Stimulated activated CD4-positive, alpha-beta T cell treated with anti-CD3 and anti-CD28 coated beads, TNF-alpha, amount 100 ng/mL, for 1 hour (primary cell): ENCODE measurements at places on chromosomes 2 and 18.

DNA sequence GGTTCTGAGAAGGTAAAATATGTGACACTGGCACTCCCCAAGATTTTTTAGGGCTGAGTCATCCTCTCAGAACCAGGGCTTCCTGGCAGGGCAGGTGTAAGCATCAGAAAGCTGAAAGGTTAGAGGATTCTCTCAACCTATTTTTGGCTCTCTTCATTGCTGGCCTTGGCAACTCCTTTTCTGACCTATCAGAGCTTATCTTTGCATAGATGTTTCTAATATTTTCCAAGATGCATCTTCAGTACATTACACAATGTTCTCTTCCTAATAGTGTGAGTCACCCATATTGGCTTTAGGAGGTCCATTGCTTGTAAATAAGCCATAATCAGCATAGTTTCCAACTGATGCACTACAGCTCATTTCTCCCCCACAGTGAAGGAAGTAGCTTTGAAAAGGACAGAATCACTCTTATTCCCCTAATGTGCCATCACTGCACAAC lies 2008.4 kb upstream of the PIK3C3 start:
- no peak for DNase-seq

- no peak for DNase-seq
Measured at GRCh38 chr2:148893906-148894305, 18.9 kb downstream of the KIF5C start.

- DNase-seq = no peak
Measured at GRCh38 chr2:162400336-162400735, 56.4 kb downstream of the GCA start.

- no peak for DNase-seq
Measured at GRCh38 chr2:197908156-197908555, 103.8 kb downstream of the PLCL1 start.

DNA sequence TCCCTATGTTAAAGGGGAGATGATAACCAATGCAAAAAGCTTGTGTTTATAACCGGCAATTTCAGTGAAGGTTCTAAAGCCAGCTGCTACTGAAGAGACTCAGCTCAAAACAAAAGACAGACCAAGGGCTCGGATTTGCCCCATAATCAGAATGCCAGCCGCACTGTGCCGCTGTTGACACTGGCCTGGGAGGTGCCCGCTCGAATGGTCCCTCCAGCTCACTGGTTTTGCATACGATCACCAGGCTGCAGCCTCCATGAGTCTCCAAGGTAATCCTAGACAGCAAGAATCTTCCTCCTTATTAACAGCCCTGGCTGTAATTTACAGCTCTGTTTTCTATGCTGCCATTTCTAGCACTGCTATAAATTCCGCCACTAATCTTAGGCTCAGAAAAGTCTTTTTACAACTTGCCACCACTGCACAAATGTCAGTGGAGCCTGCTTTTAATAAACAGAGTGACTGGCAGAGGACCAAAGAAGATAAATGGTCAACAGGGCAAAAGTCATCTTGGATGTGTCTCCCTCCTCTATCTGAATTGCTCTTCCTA lies 155.7 kb upstream of the SH3BP4 start:
- no peak for DNase-seq

DNA sequence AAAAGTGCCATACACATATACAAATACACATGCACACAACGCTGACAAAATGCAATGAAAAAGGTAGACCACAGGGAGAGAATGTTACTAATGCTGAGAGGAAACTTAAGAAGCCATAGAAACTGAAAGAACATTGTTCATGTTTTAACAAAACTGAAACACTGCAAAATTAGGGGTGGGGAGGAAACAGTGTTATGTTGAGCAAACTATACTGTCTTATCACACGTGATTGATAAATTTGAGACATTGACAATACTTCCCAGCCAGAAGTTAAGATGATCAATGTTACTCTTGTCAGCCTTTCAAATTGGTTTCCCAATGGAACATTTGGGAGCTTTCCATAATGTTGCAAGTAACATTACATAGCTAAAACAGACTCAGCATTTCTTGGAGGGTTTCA lies 165.5 kb downstream of the L3MBTL4 start:
- DNase-seq = no peak

GRCh38 chr2:238571661-238572372 lies 145.1 kb downstream of the ASB1 start:
- DNase-seq = no peak

DNA sequence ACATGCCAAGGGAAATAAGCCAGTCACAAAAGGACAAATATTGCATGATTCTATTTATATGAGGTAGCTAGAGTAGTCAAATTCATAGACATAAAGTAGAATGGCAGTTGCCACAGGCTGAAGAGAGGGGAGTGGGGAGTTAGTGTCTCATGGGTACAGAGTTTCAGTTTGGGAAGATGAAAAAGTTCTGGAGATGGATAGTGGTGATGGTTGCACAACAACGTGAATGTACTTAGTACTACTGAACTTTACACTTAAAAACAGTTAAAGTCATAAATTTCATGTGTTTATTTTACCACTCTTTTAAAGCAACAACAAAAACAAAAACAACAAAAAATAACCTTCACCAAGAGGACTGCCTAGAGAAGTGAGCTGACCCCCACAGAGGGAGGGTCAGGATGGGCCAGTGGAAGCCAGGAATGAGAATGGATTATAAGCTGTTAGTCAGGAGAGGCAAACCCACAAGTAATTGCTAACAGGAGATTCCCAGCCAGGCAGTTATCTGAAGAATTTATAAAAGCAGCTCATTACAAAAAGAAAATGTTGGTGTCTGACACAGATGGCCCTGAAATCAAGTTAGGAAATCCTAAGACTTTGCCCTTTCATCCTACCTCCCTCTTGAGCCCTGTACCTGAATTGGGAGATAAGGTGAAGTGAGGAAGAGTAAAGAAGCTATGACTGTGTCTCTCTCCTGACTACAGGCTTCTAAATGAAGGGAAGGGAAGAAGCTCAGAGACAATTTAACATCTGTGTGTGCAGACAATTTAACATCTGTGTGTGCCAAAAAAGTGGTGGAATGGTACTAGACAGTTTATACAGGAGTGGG lies 263.4 kb downstream of the PDE11A start:
- no peak for DNase-seq

DNA sequence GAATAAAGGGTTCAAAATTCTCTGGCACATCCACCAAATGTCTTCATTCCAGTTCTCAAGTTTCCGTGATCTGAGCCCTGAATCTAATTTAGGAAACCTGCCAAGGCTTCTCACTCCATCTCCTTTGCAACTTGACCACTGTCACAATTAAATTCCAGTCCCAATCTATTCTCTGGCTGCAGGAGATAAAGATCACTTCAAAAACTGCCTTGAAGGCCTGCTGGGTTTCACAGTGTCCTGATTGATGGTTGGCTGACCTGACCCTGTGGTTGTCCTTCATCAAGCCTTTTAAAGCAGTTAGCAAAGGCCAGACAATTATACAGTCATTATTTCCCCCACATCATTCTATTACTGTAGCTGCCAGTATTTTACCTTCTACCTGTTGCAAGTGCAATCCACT lies 60.3 kb upstream of the DNAJC10 start:
- DNase-seq = no peak

- DNase-seq = no peak
Measured at GRCh38 chr2:55493220-55493619, 26.3 kb upstream of the CFAP36 start.

- DNase-seq = no peak
Measured at GRCh38 chr2:38406597-38407110, 29.6 kb upstream of the ATL2 start.

GRCh38 chr2:173574324-173575112 lies 219.8 kb downstream of the CDCA7 start:
- DNase-seq = no peak

DNA sequence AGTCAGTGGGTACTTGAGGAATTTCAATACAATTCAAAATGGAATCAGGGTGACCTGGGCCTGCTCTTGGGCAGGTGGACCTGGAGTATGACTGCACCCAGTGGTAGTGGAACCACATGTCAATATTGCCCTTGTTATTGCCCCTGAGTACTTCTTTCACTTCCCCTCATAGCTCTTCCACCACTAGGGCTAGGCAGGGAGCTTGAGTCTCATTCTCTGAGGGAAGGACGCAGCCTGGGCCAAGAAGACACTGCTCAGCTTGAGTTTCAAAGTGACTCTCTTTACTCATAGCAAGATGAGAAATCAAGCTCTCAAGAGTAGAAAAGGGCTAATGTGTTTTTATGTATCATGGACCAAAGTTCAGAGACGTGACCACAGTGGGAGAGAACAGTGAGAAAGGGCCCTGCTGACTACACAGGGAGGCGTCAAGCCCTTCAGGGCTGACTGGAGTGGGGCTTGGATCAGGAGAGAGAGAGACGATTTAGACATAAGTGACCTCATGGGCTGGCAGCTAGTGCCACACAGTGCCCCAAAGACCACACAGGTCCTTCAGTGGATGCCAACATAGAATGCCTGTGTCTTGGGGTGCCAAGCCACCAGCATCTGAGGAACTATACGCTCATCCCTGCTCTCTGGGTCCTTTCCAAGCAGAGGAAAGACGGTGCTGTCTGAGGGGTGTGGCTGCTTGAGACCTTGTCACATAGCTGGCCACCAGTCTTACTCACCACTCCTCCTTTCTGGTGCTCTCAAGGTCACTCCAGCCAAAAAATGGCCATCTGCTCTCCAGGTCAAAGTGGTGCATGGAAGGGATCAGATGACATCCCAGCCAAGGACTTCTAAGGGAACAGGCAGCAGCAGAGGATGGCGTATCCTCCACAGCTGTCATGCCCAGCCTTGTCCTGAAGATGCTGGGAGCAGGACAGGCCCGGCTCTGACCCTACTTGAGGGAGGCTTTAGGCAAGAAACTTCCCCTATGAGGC lies 13.0 kb downstream of the PTMA start:
- DNase-seq = no peak

DNA sequence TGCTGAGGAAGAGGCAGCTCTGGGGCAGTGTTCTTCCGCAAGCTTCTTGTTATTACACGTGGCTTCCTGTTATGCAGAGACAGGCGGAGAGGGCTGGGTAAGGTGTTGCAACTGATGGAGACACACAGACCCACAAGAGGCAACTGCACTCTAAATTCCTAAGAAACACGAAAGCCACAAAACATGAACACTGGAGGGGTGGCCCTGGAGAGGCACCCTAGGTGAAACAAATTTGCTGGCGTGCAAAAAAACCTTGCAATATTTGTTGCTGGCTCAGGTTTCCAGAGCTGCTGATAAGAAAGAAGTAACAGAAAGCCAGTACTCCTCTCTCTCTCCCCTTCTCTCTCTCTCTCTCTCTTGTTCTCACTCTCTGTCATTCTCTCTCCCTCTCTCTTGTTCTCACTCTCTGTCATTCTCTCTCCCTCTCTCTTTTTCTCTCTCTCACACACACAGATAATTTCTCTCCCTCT lies 31.8 kb downstream of the ARHGAP25 start:
- no peak for DNase-seq

- DNase-seq = no peak
Measured at GRCh38 chr2:55159037-55159651, 72.9 kb downstream of the CLHC1 start.

DNA sequence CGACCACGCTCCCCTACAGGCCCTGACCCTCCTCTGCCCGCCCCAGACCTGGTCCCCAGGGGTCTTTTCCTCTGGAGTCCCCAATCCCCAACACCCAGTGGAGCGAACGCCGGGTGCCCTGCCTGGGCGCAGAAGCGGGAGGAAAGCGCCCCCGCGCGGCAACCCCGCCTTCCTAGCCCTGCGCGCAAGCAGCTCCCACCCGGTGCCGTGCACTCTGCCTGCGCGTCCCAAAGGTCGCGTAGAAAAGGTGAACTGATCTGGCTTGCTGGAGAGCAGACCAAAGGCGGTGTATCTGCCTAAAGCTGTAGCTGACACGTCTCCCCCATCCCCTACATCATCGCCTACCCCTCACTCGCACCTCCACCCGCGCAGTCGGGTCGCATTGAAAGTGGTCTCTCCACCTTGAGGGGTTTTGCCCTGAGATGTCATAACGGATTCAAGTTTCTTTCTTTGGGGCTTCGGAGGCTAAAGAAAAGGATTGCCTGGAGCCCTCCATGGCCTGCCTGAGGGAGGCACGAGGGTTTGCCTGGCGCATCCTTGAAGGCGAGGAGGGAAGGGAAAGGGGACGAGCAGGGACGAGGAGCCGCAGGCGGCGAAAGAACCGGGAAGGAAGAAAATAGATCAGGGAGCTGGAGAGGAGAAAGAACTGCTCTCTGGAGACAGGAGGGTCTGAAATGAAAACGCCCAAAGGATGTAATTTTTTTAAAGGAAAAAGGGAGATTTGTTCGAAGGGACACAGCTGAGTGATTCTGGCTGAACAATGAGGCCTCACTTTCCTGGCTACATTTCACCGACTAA lies 5.8 kb downstream of the GAD1 start:
- DNase-seq = no peak

GRCh38 chr18:44536619-44537018 lies 144.1 kb upstream of the SETBP1 start:
- DNase-seq = no peak

DNA sequence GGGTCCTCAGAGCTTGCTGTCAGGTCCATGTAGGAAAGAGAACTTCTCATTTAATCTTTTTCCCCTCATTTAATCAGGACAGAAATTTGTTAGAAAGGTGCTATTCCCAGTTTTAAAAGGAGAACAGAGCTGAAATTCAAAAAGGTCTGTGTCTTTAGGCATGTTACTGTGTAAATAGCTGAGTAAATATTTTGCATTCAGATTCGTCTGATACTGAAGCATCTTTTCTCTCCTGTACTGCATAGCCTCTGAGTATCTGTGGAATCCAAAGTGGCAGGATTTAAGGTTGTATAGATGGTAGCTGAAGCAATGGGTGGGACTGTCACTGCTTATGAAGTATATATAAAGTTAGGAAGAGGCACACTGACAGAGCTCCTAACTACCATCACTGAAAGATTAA lies 9.0 kb downstream of the PTPN4 start:
- DNase-seq = no peak

- DNase-seq = no peak
Measured at GRCh38 chr2:37692711-37693110, 21.3 kb upstream of the CDC42EP3 start.

- DNase-seq = no peak
Measured at GRCh38 chr2:16101196-16101595, 160.8 kb downstream of the MYCN start.

- no peak for DNase-seq
Measured at GRCh38 chr2:166766220-166766619, 122.1 kb upstream of the XIRP2 start.

DNA sequence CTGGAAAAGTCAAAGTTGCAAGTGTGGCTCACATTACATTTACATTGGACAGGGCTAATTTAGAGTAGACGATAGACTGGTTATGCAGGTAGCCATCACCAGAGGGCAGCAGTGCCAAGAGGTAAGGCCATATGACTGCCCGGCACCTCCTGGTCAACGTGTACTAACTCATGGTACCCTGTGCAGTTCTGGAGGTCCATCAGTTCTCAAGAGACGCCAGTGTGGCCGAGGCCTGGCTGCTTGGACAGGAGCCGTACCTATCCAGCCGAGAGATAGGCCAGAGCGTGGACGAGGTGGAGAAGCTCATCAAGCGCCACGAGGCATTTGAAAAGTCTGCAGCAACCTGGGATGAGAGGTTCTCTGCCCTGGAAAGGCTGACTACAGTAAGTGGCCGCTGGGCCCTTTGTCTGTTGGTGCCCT lies 65.8 kb upstream of the EML6 start:
- peak; percentile 22 for DNase-seq

DNA sequence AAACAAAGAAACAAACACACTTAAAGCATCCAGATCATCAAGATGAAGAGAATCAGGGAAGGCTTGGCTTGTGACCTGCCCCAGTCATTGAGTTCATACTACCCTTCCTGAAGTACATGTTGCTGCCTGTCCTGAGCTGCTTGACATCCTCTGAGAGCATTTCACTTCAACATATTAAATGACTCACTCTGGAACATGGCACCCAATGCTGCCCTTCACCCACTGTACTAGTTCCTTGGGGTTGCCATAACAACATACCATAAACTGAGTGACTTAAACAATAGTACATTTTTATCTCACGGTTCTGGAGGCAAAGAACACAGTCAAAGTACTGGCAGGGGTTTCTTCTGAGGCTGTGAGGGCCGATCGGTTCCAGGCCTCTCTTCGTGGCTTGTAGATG lies 371.3 kb downstream of the RNF144A start:
- no peak for DNase-seq
